Fibroblast of skin of left quadriceps (primary cell): ENCODE measurements at places on chromosomes 4 and X.
A peak's percentile ranks its signal among the peaks of the same experiment; 100 is the strongest.

DNA sequence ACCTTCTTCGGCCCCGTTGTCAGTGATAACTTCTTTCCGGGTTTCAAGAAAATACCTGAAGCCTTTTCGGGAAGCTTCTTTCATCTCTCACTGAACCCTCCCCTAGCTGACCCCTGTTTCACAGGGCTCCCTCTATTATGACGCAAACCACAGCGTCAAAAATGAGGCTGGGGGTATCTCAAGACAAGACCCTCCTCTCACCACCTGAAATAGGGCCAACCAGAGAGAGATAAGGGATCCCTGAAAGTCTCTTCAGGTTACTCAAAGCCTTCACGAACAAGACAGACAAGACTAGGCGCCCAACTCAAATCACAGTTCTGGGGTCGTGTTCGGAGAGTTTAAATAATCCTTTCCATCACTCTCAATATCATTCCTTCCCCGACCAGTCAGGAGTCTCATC is 1.2 kb downstream of the PHF8 start:
- DNase-seq = no peak

GRCh38 chr4:39942507-39942906 is 35.2 kb downstream of the PDS5A start:
- DNase-seq = no peak

- DNase-seq = no peak
These were observed 74.7 kb upstream of the IL13RA1 start for GRCh38 chrX:118652717-118653116.

DNA sequence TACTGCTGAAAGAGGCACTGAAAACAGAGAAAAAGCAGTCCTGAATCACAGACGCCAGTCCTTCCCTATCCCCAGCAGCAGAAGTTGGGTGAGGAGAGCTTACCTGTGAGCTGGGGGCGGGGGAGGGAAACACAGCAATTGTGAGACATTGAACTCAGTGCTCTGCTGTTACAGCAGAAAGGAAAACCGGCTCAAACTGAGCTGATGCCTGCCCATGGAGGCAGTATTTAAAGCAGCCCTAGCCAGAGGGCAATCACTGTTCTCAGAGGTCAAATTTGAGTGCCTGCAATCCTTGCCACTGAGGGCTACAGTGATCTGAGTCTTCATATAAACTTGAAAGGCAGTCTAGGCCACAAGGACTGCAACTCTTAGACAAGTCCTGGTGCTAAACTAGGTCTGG is 220.7 kb downstream of the GRXCR1 start:
- DNase-seq = no peak

DNA sequence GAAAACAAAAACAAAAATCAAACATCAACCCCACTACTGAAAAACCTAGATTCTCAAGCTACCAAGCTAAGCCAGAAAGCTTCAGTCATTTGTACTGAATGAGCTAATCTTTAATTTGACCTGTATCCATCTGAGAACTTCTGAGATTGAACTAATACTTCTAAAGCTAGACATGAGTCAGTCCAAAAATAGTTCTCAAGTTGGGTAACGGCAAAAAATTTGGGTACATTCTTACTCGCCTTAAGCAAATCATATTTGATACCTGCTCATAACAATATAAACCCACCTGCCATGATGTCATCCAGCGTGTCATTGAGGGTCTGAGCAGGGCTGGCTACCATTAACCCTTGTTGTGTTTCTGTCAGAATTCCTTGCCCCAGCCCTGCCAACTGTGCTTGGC is 69.7 kb upstream of the COX18 start:
- no peak for DNase-seq

DNA sequence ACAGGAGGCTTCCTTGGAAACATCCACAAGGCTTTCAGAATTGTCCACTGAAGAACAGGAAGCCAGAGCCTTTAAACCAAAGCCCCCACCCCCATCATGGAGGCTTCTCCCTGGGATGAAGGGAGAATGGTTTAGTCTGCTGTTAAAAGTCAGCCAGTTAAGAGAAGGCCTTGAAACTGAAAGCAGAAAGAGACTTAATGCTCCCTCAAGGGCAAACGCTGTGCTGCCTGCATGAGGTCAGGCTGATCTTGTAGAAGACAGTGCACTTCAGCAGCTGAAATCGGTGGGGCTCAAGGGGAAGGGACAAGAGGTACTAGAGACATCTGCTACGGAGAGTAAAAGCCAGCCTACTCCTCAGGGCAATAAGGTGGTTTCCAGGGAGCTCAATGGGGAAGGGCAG is 69.0 kb downstream of the HPRT1 start:
- DNase-seq = no peak

DNA sequence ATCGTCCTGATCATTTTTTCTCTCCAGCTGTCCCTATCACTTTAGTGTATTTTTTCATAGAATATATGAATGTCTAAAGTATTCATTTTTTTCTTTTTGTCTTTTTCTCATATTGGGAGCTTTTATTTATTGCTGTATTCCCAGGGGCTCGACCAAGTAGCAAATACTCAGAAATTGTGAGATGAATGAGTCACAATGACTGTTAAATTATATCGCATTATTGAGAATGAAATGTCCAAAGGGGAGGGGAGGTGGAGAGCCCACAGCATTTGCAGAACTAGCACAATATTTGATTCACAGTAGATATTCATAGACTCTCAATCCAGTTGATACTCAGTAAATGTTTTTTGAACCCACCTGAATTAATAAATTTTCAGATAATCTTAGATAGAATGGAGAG is 543.6 kb upstream of the FAM241A start:
- DNase-seq = peak; percentile 12

DNA sequence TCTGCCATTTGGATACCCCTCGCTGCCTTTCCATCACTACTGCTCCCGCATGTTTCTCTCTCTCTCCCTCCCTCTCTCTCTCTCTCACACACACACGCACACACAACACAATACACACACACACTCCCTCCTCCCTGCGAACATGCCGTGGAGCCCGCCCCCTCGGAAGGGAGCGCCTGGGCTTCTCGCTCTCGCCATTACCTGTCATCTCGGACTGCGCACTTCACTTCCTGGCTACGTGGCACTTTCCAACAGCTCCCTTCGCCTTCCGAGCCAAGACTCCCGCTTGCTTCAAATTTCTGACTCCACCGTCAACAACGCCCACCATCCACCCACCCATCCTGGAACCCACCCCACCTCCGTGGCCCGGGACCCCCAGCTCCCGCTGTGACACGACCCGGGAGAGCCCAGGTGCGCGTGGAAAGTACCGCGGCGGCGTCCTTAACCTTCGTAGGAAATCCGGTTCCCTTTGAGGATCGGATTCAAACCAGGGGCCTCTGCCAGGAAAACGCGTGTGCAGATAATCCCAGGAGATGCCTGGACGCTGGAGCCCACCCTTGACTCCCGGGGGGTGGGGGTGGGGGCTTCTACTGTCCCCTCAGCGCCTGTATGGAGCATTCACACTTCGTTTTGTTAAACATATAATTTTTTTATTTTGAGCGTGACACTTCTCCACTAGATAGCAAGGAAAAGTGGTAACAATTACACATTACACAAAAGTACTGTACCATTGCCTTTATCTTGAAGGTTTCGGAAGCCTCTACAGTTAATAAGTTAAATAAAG is 12.5 kb downstream of the ARX start:
- no peak for DNase-seq

GRCh38 chrX:1249101-1249887 is 19.3 kb upstream of the CSF2RA start:
- no peak for DNase-seq

- peak; percentile 1 for DNase-seq
These were observed 47.5 kb downstream of the ZGRF1 start for GRCh38 chr4:112589206-112589605.

DNA sequence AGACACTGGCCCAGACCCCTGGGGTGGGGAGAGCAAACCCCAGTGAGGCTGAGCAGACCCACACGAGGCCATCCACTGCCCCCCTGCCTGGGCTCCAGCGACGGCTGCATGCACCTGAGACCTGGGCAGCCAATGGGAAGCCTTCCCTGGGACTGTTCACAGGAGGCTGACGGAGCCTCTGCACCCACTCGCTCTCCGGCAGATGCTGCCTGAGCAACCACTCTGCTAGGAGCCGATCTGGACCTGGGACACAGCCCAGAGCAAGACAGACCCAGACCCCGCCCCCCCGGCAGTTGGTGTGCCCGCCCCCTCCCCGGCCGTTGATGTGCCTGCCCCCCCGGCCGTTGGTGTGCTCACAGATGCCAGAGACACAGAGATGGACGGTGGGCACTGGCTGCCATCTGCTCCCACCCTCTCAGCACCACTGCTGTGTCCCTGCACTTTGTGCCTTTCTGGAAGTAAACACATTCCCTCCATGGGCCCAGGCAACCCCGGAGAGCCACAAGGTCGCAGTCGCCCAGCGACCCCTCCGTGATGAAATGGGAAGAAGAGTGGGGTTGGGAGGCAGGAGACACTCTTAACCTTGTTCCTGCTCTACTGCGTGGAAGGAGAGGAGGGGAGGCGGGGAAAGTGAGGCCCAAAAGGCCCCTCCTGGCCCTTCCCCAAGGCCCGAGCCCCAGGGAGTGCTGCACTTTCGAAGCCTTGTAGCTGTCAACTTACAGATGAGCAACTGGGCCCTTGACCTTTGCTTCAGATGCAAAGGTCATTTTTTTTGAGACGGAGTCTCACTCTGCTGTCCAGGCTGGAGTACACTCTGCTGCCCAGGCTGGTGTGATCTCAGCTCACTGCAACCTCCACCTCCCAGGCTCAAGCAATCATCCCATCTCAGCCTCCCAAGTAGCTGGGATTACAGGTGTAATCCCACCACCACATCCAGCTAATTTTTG is 62.0 kb downstream of the ZFYVE28 start:
- DNase-seq = no peak
